ENCODE measurements at places on chromosomes 4 and X.

DNA sequence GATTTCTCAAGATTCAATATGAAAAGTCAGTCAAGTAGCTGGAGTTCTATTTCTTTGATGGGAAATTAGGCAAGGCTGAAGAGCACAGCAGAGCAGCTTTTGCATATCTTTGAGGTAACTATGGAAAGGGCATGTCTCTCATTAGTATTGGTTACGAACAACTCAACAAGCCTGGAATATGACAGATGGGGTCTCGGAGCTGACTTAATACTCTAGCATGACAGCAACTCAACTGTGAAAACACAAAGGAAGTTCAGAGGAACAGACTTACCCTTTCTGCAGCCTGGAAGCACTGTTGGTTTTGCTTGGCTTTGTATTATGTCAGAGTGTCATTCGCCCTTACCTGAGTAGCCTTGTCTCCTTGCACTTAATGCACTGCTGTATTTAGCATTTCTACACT is 79.9 kb upstream of the AADAT start:
- DNase-seq: no peak

DNA sequence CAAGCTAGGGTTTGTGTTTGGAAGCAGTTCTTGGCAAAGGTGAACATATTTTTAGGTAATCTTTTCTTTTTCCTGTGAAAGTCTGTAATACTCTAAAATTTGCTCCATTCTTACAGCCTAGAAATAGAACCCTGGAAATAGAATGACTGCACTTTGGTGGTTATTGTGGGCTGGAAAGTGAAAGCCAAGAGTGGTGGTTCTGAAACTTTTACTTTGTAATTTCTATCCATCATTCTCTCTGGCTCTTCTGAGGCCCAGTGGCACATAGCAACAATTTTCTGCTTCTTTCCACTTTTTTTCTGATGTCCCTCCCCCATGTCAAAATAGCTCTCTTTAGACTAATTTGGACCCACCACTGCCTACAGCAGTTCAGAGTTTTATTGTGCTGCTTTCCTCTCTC is 300.4 kb upstream of the RPS6KA3 start:
- no peak for DNase-seq

GRCh38 chr4:123415576-123415975 is 19.0 kb downstream of the SPRY1 start:
- DNase-seq: no peak

GRCh38 chr4:65635051-65635821 is 35.1 kb downstream of the EPHA5 start:
- no peak for DNase-seq

GRCh38 chr4:2367626-2368025 is 50.8 kb downstream of the ZFYVE28 start:
- DNase-seq: no peak

DNA sequence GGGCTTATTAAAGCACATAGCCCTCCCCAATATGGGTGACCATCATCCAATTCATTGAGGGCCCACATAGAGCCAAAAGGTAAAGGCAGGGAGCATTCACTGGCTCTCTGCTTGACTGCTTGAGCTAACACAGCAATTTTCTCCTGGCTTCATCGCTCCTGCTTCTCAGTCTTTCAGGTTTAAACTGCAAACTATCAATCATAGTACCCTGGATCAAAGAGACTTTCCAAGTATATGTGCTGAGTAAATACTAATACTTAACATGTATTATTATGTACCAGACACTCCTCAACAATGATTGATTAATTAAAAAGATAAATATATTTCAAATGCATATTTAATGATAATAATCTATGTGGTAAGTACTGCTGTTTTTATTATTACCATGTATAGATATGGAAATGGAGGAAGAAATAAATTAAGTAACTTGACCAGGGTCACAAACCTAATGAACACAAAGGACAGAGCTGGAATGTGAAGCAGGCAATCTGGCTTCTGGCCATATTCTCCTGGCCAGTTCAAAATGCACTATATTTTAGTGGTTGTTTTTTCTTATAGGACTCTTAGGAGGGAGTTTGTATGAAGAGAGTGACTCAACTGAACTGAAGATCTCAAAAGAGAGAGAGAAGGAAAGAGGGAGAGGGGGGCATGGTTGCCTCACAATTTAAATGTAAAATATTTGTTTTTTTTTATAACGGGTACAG is 1197.3 kb downstream of the TECRL start:
- DNase-seq: no peak

GRCh38 chr4:146063143-146063542 is 112.4 kb upstream of the LSM6 start:
- no peak for DNase-seq

GRCh38 chrX:21781525-21781924 is 23.6 kb upstream of the SMPX start:
- no peak for DNase-seq

GRCh38 chrX:16137416-16138107 is 14.2 kb downstream of the GRPR start:
- DNase-seq: no peak
